A549 treated with ZK216348 at 1 μM for 4 hours (cell line): ENCODE measurements at places on chromosomes 4 and X. TPM values are rescaled to one million over a fixed set of nuclear protein-coding genes. Genes with fewer than 3 reads are reported as not detected.

GABRG1 gene
- not detected in 5 replicates for total RNA-seq

LSM6 gene
- total RNA-seq: 25.9 to 62.6 TPM (median 32.0 TPM) in 5 replicates

IL2 gene
- not detected in 5 replicates for total RNA-seq

TCEAL2 gene
- total RNA-seq: not detected in 5 replicates

TCEAL9 gene
- 86.8 to 241 TPM (median 103 TPM) in 5 replicates for total RNA-seq

SSX2 gene
- not detected in 5 replicates for total RNA-seq

SATL1 gene
- not detected in 5 replicates for total RNA-seq

PCSK1N gene
- total RNA-seq: 14.2 to 57.6 TPM (median 52.0 TPM) in 5 replicates

NXF3 gene
- total RNA-seq: not detected in 5 replicates
